GM03348 (cell line): ENCODE measurements at places on chromosomes 13 and 19.

DNA sequence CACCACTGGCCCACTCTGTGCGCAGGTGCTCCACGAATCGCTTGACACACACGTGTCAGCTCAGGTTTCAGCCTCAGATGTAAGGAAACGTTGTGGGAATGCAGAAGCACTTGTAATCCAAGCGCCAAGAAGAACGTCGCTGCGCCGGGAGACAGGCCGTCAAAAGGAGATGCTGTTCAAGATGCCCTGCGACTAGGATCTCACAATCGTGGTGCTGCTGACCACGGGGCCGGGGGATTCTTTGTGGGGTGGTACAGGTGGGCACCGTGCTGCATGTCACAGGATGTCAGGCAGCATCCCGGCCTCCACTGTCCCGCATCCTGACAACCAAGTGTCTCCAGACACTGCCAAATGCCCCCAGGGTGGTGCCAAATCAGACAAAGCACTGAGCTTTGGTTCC is 16.9 kb upstream of the SIGLEC11 start:
- DNase-seq = no peak

DNA sequence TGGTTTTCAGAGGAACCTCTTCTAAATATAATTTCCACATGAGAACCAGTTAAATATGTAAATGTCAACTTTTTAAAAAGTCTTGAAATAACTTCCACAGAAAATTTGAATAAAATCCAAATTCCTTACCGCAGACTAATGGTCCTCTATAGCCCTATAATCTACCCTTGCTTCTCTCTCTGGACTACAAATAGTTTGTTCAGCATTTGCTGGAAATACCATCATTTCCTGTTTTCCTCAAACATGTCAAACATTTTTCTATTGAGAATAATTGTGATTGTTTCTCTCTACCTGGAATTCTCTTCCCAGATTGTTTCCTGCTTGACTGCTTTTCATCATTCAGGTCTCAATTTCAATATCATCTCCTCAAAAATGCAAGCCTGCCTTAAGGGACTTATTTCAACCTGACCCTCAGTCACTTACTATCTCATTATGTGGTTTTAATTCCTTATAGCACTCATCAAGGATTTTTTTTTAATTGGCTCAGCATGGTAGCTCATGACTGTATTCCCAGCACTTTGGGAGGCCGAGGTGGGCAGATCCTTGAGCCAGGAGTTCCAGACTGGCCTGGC is 898.9 kb upstream of the MIR17HG start:
- DNase-seq = no peak

GRCh38 chr13:46631179-46631542 is 78.2 kb downstream of the LRCH1 start:
- no peak for DNase-seq

GRCh38 chr13:33006134-33006533 is 10.1 kb upstream of the KL start:
- DNase-seq = no peak

DNA sequence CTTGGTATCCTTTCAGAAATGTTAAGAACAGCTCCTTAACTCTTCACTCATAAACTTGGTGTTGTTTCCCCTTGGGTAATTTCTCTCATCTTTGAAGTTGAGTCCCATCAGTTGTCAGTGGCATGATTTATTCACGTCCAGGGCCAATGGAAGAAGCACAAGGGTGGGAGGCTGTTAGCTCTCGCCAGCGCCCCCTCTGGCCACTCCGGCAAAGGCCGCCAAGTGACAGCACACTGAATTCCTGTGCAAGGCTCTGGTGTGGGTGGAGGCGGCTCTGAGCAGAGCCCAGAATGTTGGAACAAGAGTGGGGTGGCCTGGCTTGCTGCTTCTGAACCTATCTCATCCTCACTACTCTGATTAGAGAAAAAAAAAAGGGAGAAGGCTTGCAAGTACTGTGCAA is 13.1 kb upstream of the MEDAG start:
- DNase-seq = peak; percentile 41

DNA sequence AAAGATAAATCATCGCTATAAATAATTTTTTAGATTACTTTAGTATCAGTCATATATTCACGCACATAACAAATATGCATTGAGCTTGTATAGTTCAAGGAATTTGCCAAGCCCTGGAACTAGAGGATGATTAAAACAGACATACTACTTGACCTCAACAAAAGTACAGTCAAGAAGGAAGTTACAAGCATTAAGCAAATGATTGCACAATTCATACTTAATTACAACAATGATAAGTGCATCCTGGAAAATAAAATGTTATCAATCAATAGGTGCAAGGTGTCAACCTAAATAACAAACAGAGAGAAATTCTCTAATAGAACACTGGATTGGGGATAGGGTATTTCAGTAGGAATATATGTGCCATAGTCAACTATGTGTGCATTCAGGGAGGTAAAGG is 491.2 kb downstream of the GPC5 start:
- DNase-seq = no peak

- no peak for DNase-seq
Observed at GRCh38 chr19:3836887-3837286, 32.0 kb downstream of the ZFR2 start.

GRCh38 chr19:29537181-29537580 is 11.4 kb downstream of the VSTM2B start:
- DNase-seq = no peak

DNA sequence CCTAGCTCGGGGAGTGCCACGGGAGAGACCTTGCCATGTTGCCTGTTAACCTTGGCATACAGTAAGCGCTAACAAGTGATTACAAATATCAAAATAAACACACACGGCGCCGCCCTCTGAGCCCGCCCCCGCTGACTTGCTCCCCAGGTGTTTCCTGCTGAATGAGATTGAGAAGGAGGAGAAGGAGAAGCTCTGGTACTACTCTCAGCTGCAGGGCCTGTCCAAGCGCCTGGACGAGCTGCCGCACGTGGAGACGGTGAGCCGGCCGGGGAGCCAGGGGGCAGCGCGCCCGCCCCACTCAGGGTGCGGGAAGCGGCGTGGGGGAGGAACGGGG is 5.0 kb downstream of the APC2 start:
- DNase-seq = no peak

DNA sequence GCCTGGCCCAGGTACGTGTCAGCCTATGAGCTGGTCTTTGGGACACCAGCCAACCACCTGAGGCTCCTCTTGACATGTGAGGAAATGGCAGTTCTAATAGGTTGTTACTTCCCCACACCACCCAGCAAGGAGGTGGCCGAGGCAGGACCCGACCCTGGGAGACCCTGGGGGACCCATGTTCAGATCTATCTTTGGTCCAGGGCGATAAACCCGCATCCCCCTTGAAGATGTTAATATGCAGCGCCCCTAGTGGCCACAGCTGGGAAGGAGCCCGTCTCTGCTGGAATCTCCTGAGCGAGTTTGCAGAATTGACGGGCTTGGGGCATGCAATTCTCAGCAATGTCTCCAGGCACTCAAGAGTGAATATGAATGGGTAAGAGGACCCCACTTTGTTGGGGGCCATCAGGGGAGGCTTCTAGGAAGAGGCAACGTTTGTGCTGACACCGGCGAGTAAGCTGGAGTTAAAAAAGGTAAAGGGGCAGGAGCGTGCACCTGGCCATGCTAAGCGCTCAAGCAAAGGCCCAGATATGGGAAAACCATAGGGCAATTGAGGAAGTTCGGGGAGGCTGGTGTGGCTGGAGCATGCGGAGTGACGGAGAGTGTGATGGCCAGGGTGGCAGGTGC is 1.5 kb upstream of the MYO1F start:
- peak; percentile 86 for DNase-seq

DNA sequence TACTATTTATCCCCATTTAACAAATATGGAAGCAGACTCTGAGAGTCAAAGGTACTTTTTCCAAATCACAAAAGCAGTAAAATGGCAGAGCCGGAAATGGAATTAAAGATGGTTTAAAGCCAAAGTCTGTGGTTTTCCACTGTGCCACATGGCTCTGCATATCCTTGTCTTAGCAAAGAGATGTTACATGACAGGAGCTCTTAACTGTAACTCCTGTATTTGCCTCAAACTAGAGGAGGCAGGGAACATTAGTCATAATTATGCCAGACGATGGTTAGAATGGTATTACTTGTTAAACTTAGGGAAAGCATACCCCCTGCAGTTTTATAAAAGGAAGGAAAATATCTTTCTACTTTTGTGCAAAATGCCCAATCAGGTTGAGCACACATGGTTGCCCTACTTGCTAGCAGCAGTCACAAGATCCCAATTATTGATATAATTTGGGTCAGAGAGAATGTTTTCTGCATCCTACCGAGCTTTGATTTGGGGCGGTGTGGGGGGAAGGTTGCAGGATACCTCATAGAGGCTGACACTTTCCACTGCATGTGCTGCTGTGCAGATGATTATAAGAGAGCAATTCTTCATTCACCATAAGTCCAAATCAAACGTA is 42.0 kb upstream of the MAB21L1 start:
- DNase-seq = no peak
